M059J (cell line): ENCODE measurements at places on chromosomes 11 and 22. TPM values are rescaled to one million over a fixed set of nuclear protein-coding genes. Genes with fewer than 3 reads are reported as not detected.

DNA sequence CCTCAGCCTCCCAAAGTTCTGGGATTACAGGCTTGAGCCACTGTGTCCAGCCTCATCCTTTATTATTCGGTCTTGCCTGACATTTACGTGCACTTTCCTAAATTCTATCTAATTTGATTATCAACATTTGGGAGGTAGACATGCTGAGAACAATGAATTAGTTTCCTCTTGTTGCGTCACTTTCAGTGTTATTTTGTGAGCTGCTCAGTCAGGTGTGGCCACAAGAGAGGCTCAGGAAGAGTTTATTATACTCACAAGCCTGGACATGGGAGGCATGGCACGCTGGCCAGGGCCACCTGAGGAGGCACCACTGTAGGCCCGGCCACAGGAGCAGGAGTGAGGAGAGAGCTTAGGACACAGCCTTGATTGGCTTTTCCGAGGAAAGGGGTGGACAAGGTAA lies 59.7 kb upstream of the RBFOX2 start:
- no peak for DNase-seq

Gene HTR3A
- not detected in 2 replicates for total RNA-seq

Gene PGA5
- not detected in 2 replicates for total RNA-seq

Gene INS
- total RNA-seq: not detected in 2 replicates

DNA sequence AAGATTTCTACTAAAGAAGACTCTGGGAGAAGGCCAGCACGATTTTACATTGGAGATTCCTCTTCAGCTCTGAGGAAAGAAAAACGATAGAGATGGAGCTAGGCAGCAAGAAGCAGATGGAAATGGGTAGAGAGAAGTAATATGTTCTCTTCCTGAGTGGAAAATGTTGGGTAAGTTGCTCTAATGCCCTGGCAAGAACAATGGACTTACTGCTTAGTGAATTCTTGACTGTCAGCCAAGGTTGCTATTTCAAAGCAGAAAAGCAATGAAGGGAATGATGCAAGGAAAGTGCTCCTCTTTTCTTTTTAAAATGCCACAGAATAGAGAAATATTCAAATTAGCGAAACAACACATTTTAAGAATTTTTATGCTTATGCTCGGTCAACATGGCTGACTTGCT lies 38.4 kb upstream of the CWF19L2 start:
- DNase-seq: peak; percentile 70

- DNase-seq: no peak
Measured at GRCh38 chr11:87575088-87575487, 537.4 kb downstream of the TMEM135 start.

GRCh38 chr11:78397398-78397797 lies 20.2 kb downstream of the GAB2 start:
- no peak for DNase-seq

Gene RAC2
- 3.7 and 5.0 TPM in 2 replicates for total RNA-seq

GRCh38 chr11:104665641-104666040 lies 232.6 kb downstream of the CASP12 start:
- peak; percentile 9 for DNase-seq

DNA sequence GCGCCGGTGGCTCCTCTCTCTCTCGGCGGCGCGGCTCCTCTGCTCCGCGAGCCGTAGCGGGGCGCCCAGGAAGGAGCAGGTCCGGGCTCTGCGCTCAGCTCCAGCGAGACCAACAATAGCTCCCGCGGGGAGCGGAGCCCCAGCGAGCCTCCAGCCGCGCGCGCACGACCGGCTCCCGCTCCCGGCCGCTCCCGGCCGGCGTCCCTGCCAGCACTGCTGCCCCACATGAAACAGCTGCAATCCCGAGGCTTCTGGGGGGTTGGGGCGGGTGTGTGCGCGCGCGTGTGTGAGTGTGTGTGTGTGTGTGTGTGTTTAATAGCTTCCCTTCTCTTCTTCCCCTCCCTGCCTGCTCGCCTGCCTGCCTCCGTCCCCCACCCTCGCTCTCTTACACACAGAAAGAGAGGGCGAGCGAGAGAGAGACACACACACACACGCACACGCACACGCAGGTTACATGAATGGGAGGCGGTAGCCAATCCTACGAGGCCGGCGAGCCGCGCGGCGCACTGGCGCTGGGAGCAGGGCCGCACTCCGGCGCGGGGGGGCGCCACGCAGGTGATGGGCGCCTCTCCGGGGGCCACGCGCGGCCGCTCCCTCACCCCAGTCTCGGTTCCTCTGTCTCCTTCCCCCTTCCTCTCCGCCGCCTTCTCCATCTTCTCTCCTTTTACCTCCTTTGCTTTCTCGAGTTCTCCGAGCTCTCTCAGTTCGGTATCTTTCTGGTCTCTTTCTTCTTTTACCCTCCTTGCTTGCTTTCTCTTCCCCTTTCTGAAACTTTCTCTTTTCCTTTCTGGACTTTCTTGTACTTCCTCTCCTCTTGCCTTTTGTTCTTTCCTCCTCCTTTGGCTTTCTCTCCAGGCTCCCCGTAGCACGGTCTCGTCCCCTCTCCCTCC lies at the start of gene TENM4:
TSS of gene TENM4 (minus strand) at position 460 of the 890 bp plus-strand sequence. CDS start 371,086 bp downstream, outside the sequence.
- peak; percentile 85 for DNase-seq

Gene SMC1B
- total RNA-seq: 0.20 TPM in 1 of 2 replicates, not detected in the other

Gene CHRNA10
- total RNA-seq: 0.86 and 0.94 TPM in 2 replicates

Gene KCNJ1
- total RNA-seq: not detected in 2 replicates

Gene SEZ6L
- total RNA-seq: not detected in 2 replicates

DNA sequence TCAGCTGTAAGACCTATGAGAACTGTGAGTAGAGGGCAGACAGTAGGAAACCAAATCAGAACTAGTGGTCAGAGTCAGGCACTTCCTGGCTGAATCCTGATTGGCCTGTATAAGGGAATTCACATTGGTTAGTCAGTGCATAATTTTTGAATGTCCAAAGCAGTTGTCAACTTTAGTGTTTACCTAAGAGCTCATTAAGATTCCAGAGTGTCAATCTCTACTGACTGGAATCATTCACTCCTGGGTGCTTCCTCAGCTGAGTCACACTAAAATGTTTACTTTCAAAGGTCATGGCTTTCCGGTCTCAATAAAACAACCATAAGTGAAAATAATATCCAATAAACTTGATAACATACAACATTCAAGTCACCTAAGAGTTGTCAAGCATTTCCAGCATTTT lies 306.1 kb downstream of the C11orf87 start:
- peak; percentile 84 for DNase-seq

DNA sequence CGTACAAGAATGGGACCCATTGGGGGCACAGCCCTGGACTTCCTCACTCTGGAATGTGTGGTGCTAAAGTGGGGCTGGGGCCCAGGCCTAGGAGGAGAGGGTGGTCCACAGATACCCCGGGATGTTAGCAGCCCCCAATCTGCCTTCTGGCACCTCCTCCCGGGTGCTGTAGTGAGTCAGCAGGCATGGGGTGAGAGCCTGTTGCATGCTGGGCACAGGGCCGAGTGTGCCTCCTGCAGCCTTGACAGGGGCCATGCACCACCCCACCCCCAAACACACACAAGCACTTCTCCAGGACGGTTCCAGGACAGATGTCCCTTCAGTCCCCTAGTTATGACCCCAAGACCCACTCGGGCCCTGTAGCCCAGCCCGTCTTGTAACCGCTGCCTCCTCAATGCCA lies 23.5 kb upstream of the PHF21A start:
- DNase-seq: no peak

GRCh38 chr22:19891317-19892256 lies 36.9 kb upstream of the GNB1L start:
- peak; percentile 84 for DNase-seq

Gene PCF11
- 16.5 and 25.3 TPM in 2 replicates for total RNA-seq

- peak; percentile 34 for DNase-seq
Measured at GRCh38 chr11:61855939-61856680, 28.0 kb downstream of the FADS2 start.

Gene ISX
- not detected in 2 replicates for total RNA-seq

Gene DDX17
- total RNA-seq: 233 and 380 TPM in 2 replicates

- DNase-seq: no peak
Measured at GRCh38 chr22:50529416-50529896, 356 bp downstream of the TYMP start.

DNA sequence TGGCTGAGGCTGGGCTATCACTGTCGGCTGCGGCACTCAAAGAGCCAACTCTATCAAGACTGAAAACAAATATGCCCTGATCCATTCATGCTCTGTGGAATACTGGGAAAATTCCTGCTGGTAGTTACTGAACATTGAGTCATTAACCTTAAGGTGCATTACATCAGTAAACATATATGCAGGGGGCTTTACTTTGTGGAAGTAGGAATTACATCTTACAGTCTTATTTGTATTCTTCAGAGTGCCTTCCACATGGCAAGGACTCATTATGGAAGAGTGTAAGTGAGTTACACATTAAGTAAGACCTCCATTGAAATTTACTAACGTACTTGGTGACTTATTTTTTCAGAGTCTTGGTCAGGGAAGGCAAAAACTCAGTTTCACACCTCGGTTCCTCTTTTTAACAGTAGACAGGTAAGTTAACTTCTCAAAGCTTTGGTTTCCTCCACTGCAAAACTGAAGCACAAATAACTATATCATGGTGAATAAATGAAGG lies 4.5 kb downstream of the OR5B21 start:
- no peak for DNase-seq

DNA sequence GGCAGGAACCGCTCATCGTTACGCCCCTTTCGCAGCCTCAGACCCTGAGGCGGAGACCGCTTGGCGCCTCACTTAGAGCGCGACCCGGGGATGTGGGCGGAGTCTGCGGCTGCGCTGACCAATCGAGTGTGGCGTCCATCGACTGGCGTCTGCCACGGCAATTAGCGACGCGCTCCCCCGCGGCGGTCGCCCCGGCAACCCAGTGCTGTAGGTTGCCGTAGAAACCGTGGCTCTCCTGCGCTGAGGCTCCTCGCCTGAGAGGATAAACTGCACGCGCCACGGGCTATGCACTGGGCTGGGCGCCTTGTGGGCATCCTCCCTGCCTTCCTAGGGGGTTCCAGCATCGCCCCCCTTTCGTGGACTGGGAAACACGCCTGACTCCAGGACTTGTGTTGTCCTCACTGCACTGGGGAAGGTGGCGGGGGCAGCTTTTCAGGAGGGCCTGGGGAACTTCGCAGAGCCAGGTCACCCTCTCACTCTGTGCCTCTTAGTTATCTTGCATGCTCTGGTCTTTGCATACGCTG lies 701 bp upstream of the P2RX6 start:
- DNase-seq: peak; percentile 94

DNA sequence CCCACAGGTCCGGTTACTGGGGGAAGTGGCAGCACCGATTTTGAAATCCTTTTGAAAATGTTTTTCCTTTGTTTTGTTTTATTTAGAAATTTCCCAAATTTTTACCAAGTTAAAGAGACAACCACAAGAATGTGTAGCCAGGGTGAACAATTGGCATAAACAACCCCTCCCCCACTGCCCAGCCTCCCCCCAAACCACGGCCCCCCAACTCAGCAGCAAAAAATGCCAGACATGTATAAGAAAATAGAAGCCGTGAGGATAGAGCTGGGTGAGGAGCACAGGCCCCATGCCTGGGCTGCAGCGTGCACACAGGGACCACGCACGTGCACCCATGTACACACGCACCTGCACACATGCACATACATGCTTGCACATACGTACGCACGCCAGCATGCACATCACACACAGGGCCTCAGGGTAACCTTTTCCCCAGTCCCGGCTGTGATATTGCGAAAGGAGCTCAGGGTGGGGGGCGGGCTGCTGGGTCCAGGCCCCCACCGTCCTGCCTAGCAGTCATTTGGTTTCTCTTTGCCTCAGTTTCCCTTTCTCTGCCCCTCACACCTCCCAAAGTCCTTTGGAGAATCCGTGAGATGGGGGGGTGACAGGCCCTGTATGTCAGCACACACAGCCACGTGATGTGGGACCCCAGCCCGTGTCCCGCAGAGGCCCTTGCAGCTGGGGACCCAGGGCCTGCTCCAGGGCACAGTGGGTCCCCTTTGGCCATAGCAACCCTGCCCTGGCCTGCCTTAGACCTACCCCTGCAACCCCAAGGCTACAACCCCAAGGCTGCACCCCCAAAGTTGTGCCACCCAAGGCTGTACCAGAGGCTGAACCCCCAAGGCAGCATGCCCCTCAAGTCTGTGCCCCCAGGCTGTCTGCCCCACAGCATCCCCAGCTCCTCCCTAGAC lies 42.9 kb downstream of the IGF2 start:
- DNase-seq: peak; percentile 47
